Activated CD4-positive, alpha-beta T cell treated with anti-CD3 and anti-CD28 coated beads, Interleukin-2, amount 50 U/mL, for 16 hours (primary cell): ENCODE measurements at places on chromosomes 7 and 10.

DNA sequence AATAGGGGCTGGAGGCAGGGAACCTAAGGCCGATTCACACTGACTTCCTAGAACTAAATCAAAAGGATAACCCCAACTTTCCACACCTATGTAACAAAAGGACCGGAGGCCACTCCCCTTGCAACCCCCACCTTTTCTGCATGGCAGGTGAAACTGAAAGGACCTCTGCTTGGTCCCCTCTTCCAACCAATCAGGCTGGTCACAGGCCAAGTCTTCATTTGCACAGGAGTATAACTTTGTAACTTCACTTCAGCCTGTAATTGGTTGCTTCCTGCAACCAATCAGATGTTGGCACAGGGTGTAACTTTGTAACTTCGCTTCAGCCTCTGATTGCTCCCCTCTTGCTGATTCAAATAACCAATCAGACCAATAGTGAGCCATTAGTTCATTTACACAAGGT is 190.0 kb downstream of the FAM107B start:
- no peak for DNase-seq

DNA sequence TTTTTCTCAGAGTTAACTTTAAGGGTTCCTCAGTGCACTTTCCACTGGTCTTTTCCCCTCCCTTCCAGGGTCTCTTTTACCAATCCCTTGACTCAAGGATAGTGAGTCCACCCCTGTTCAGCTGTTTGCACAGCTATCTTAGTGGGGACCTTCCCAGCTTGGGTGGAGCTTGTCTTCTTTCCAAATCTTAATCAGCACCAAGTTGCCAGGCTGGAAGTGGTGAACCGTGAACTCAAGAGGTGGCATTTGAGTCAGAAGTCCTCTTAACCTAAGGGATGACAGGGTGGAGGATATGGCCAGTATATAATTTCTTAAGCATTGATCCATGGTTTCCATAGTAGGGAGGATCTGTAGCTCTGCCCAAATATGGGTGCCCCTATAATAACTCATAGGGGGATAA is 25.0 kb downstream of the MAPK8 start:
- DNase-seq: peak; percentile 48

DNA sequence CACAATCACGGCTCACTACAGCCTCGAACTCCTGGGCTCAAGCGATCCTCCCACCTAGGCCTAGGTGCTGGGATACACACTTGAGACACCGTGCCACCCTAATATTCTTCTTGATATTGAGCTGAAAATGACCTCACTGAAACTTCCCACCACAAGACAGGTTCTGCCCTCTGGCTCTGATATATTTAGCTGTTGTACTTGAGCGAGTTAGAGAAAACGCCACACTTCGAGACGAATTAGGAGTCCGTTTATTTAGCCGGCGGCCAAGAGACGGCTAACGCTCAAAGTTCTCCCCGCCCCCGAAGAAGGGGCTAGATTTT is 17.9 kb downstream of the ZC3HAV1 start:
- no peak for DNase-seq

GRCh38 chr7:87474533-87475358 is 734 bp downstream of the ABCB4 start:
- no peak for DNase-seq

- no peak for DNase-seq
Measured at GRCh38 chr10:88131511-88132139, 268.2 kb downstream of the PTEN start.

DNA sequence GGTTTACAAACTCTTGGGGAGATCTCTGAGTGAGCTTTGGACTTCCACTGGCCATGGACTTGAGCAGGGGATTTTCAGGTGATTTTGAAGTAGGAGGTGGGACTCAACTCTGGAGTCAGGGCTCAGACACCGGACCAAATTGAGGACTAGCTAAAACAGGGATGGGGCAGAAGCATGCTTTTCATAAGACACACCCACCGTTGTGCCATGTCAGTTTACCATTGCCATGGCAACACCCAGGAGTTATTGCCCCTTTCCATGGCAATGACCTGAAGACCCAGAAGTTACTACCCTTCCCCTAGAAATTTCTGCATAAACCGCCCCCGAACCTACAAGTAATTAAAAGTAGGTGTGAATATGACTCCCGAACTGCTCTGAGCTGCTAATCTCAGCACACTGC is 320.7 kb downstream of the GRID1 start:
- no peak for DNase-seq

GRCh38 chr7:33836797-33837355 is 68.5 kb upstream of the BMPER start:
- DNase-seq: no peak

DNA sequence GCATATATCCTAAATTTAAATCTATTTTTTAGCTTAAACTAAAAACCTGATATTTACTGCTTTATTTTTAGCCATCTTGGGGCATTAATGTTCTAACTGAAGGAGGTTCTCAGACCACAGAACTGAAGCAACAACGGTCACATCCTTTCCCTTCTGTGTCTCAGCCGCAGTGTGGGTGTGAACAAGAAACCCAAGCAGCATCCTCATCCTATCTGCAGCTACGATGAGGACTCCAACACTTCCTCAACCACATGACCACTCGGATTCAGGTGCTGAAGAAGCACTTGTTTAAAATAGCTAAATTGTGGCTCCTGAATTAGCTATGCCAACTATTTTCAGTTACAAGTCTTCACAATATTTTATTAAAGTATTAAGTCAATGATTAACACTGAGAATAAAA is 5.3 kb downstream of the ESYT2 start:
- peak; percentile 89 for DNase-seq

DNA sequence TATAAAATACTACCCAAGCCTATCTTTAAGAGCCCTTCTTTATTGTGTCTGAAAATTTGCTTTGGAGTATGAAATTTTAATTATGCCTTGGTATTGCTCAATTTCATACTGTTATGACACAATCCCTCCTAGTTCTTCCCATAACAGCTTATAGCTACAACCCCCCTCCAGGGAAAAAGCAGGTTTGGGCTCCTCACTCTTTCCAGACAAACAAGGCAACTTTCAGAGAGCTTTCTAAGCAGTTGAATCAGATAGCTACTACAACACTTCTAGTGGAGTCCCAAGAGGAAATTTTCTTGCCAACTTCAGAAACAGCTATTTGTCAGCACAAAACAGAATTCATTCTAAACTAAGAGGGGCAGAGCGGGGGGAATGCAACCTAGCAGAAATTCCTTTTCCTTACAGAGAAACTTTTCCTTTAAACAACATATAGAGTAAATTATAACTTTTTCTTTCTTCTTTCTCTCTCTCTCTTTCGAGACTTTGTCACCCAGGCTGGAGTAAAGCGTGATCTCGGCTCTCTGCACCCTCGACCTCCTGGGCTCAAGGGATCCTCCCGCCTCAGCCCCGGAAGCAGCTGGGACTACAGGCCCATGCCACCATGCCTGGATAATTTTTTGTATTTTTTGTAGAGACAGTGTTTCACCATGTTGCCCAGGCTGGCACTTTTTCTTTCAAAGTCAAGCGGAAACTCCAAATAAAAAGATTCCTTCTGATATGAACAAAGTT is 26.0 kb upstream of the JMJD1C start:
- no peak for DNase-seq

- no peak for DNase-seq
Measured at GRCh38 chr10:22690158-22690557, 24.2 kb downstream of the PIP4K2A start.

GRCh38 chr7:71705217-71705616 is 573.3 kb downstream of the GALNT17 start:
- DNase-seq: no peak

- no peak for DNase-seq
Measured at GRCh38 chr7:66296557-66296956, 91.4 kb downstream of the TPST1 start.

DNA sequence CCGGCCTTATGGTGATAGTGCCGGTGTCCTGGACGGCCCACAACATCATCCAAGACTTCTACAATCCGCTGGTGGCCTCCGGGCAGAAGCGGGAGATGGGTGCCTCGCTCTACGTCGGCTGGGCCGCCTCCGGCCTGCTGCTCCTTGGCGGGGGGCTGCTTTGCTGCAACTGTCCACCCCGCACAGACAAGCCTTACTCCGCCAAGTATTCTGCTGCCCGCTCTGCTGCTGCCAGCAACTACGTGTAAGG is 713 bp downstream of the CLDN4 start:
- no peak for DNase-seq

DNA sequence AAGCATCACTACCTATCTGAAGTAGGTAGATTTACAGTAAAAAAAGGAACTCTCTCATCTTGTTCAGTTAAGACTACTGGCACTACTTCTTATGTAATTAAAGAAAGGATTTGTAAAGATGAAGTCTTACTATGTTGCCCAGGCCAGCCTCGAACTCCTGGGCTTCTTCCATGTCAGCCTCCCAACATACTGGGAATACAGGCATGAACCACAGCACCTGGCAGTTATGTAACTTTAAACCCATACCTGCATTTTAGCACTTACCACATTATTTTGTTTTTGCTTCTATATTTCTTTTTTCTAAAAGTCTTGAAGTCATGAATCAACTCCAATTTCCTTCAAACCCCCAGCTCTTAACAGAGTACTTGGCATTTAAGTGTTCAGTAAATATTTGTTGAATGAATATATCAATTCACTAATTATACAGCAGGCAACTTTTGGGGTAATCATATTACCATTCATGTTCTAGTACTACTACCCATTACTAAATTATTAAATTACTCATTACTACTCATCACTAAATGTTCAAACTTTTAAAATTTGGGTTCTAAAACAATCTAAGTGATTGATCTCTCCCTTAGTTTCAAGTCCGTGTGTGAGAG is 31.6 kb upstream of the CCDC71L start:
- DNase-seq: no peak

GRCh38 chr10:35355971-35356724 is 19.8 kb downstream of the CCNY start:
- DNase-seq: peak; percentile 76

DNA sequence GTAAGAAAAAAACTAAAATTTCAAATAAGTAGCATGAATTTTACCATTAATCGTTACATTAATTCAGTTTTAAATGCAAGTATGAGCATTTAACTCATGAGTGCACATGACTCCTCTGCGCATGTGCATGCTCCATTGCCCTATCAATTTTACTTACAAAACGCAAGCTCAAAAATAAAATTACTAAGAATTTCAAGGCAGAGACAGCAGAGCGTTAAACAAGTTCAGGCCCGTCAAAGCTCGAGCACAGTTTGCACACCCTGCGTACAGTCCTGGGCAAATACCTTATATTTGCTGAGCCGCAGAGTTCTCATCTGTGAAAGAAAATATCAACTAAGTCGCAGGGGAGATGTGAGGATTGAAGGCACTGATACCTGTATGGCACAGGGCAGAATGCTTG is 373.6 kb downstream of the BBS9 start:
- no peak for DNase-seq

DNA sequence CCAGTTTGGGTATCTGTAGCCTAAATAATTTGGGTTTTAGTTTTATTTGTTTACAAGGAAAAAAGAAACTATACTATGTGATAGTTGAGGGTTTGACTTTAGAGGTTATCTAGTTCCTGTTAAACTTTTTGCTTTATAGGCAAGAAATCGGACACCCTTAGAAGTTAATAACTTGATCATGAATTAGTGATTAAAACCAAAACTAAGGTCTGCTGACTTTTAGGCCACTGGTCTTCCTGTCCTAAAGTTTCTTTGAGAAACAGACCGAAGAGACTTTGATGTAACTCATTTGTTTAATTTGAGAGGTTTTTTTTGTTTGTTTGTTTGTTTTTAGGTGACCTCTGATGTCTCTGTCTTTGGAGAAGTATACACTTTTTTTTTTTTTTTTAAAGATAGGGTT is 59.7 kb downstream of the PHTF2 start:
- DNase-seq: no peak

DNA sequence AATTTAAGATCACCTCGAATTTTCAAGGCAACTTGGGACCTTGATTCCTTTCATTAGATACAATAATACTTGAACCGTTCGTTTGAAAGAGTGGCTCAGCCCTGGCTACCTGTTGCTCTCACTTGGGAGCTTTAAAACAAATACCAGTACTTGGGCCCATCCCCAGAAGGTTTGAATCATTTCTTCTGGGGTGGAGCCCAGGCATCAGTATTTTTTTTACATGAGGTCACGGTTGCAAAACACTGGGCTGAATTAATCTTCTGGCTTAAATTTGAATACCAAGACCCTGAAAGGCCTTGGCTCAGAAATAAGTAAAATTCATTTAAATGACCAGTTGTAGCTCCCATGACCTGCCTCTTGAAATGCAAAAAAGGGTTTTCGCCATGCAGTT is 214.9 kb downstream of the CREB5 start:
- no peak for DNase-seq

DNA sequence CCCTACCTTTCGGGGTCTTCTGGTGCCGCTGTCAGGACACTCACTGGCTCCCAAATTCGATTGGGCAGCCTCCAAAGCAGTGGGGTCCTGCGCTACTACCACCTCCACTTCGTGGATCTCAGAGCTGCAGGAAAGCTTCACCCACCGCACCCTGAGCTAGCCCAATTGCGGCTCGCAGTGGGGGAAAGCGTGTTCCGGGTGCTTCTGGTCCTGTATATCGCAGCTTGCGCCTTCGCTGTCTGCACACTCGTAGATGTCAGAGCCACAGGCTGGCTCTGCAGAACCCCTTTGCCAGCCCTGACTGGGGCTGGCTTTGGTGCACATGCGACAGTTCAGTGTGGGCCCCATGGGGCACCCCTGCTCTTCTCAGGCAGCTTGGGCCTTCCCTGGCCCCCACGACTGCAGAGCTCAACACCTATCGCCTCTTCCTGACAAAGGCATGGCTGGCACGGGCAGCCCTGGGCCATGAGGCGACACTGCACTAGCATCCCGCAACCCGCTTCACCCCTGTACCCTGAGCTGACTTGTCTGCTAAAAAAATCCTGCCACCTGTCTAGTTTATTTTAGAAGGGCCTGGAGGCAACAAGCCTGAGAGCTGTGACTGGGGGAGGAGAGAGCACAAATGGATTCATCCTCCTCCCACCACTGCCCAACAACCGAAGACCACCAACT is 78.7 kb upstream of the ABI1 start:
- no peak for DNase-seq

DNA sequence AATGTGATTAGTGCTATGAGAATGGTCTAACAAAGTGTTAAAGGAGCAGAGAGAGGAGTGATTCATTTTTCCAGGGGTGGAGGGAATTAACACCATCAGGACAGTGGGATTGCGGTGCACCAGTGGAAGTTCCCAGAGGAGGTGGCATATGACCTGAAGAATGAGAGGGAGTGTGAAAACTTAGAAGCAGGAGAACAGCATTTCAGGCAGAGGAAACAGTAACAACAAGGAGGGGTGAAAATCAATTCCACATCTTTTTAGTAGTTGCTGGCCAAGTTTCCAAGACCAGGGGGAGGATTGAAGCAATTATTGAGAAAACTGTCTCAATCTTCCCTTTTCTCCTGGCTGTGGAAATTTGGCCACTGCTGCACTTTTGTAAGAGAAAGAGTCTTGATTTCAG is 23.7 kb upstream of the CCDC172 start:
- no peak for DNase-seq

GRCh38 chr10:118961436-118961835 is 68.1 kb upstream of the NANOS1 start:
- no peak for DNase-seq

GRCh38 chr7:155449869-155450557 is 7.9 kb upstream of the EN2 start:
- no peak for DNase-seq

DNA sequence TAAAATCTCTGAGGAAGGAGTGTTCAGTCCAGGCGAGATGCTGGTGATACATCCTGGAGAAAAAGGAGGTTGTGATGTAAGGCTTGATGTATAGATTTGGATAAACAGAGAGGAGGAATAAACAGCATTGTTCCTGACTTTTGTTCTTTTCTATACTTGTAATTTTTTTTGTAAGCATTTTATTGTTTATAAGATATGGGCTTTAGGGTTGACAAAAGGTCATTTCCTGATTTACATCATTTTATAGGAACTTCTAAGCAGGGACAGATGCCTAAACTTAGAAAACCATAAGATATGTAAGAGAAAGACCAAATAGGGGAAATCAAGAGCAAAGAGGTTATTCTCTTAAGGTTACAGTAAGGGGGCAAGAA is 16.7 kb upstream of the SLC26A4 start:
- no peak for DNase-seq
